Fibroblast of upper back skin (primary cell): ENCODE measurements at places on chromosomes 5 and 9.
A peak's percentile ranks its signal among the peaks of the same experiment; 100 is the strongest.

GRCh38 chr9:112332214-112332613 is 1.2 kb downstream of the PTBP3 start:
- no peak for DNase-seq

GRCh38 chr5:118946138-118946800 is 42.1 kb downstream of the DTWD2 start:
- no peak for DNase-seq

- no peak for DNase-seq
Measured at GRCh38 chr9:134376386-134377142, 50.3 kb downstream of the RXRA start.

- no peak for DNase-seq
Measured at GRCh38 chr9:91178281-91179236, 183.2 kb downstream of the AUH start.

GRCh38 chr9:5361326-5362010 is 21.8 kb upstream of the RLN1 start:
- DNase-seq, result peak; percentile 34

DNA sequence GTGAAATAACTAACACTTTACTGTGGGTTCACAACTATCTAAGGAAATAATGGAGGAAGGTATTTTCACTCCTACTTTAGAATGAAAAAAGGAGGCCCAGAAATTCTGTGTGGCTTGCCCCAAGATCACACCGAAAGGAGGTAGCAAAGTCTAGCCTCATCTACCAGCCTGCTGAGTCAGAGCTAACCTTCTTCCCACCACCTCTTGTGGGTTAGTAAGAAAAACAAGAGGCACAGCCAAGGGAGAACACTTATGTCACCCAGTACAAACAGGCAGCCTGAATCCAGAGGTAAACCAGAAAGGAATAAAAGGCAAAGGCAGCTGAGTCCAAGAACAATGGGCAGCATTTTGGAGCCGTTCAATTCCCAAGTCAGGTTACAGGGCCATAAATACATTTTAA is 91.9 kb upstream of the RASEF start:
- DNase-seq, result no peak
